Tibial nerve (tissue), 4 donors: ENCODE measurements at places on chromosomes 12 and 14. TPM values are rescaled to one million over a fixed set of nuclear protein-coding genes. Genes with fewer than 3 reads are reported as not detected.

The CCDC63 gene
- total RNA-seq, result not detected

The SINHCAF gene
- 12.4 TPM for total RNA-seq

- H3K36me3 ChIP-seq, result no peaks in the 10 kb centered on the region
- no peak overlapping the region for H3K27ac ChIP-seq
- H3K4me3 ChIP-seq, result no peak overlapping the region
- H3K27me3 ChIP-seq, result no peaks in the 10 kb centered on the region
- no peak for DNase-seq
Measured at GRCh38 chr12:110379631-110380030, 23.9 kb downstream of the ANAPC7 start.

GRCh38 chr14:31326111-31326510 lies 94.2 kb downstream of the HEATR5A start:
- H3K4me1 ChIP-seq, result no peaks in the 10 kb centered on the region
- H3K27ac ChIP-seq, result no peak overlapping the region
- H3K36me3 ChIP-seq, result peaks cover 3% of the 10 kb centered on the region
- no peak overlapping the region for H3K4me3 ChIP-seq
- no peaks in the 10 kb centered on the region for H3K27me3 ChIP-seq

DNA sequence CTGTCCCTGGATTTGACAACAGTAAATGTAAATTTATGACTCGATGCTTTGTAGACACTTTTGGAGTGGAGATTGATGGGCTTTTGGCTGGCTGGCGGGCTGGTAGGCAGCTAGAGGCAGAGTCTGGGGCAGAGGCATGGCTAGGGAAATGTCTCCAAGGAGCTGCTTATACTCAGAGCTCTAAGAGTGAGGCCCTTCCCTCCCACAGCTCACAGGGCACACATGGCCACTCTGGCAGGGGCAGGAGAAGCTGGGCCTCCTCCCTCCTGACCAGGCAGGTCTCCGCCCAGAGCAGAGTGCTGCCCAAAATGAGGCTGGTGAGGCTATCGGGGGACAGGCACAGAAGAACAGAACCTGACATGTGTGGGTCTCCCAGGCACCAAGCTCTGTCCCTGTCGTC lies 67.5 kb downstream of the GALNT16 start:
- H3K36me3 ChIP-seq, result no peaks in the 10 kb centered on the region
- no peak for DNase-seq
- H3K4me1 ChIP-seq, result no peaks in the 10 kb centered on the region
- no peak overlapping the region for H3K4me3 ChIP-seq
- no peaks in the 10 kb centered on the region for H3K27me3 ChIP-seq
- no peak overlapping the region for H3K27ac ChIP-seq

DNA sequence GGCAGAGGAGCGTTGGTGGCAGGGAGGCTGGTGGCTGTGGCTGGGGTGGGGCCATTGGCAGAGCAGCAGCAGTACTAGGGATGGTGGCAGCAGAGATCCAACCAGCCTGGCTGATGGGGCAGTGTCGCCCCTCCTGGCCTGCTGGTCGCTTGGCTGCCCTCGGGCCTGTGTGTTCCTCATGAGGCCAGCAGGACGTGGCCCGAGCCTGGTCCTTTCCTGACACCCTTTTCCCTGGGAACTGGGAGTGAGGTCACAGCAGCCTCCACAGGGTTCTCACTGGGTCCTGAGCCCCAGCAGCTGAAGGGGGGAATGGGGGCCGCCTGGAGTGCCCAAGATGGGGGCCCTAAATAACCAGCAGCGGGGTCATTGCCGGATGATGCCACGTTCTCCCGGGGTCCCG lies 46.1 kb downstream of the KIF26A start:
- DNase-seq, result no peak
- no peaks in the 10 kb centered on the region for H3K27me3 ChIP-seq
- no peak overlapping the region for H3K4me3 ChIP-seq
- no peaks in the 10 kb centered on the region for H3K36me3 ChIP-seq
- H3K27ac ChIP-seq, result no peak overlapping the region

DNA sequence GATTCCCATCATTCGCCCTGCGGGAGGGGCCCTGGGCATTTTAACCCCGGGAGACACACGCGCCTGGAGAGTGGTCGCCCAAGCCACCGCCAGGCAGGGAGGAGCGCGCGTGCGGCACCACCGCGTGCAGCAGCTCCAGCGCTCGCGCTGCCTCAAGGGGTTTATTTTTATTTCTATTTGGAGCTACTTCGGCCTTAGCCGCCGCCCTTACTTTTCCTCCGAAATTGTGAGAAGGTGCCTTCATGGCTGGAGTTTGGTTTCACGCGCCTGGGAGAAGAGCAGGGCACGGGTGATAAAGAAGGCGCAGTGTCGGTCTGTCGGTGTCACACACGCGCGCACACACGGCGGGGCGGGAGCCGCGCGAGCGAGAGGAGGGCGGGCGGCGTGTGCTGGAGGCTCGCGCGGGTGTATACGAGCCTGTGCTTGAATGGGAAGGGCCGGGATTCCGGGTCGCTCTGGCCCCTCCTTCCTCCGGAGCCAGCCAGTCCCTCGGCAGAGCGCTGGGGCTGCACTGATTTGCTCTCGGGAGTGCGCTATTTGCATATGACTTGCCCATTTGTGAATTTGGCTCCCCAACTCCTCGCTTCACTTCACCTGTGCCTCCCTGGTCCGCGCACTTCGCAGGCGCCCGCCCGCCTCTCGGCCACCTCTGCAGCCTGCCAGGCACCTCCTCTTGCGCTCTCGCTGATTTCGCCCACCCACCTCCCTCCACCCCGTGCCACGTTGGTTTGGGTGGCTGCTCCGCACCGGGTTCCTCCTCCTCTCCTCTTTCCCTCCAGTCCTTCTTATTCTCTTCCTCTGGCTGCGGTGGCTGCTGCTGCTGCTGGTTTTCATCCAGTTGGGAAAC lies 932.3 kb downstream of the DIO2 start:
- peak; percentile 39 for DNase-seq
- no peaks in the 10 kb centered on the region for H3K27me3 ChIP-seq
- H3K36me3 ChIP-seq, result no peaks in the 10 kb centered on the region

GRCh38 chr12:1618489-1618888 lies 10.5 kb upstream of the WNT5B start:
- no peaks in the 10 kb centered on the region for H3K36me3 ChIP-seq
- no peaks in the 10 kb centered on the region for H3K4me1 ChIP-seq
- no peak for DNase-seq
- no peaks in the 10 kb centered on the region for H3K27me3 ChIP-seq
- H3K4me3 ChIP-seq, result no peak overlapping the region
- H3K27ac ChIP-seq, result no peak overlapping the region

- H3K27me3 ChIP-seq, result no peaks in the 10 kb centered on the region
- no peak overlapping the region for H3K4me3 ChIP-seq
- H3K36me3 ChIP-seq, result no peaks in the 10 kb centered on the region
- no peak overlapping the region for H3K27ac ChIP-seq
- no peak for DNase-seq
Measured at GRCh38 chr14:53534841-53535240, 381.7 kb upstream of the DDHD1 start.

GRCh38 chr14:85002846-85003245 lies 527.1 kb upstream of the FLRT2 start:
- no peaks in the 10 kb centered on the region for H3K36me3 ChIP-seq
- no peaks in the 10 kb centered on the region for H3K27me3 ChIP-seq
- no peak for DNase-seq
- no peak overlapping the region for H3K27ac ChIP-seq

- no peaks in the 10 kb centered on the region for H3K4me1 ChIP-seq
- peak overlapping the region; percentile 95 for H3K27ac ChIP-seq
- peak overlapping the region; percentile 90 for H3K4me3 ChIP-seq
- no peaks in the 10 kb centered on the region for H3K36me3 ChIP-seq
- no peaks in the 10 kb centered on the region for H3K27me3 ChIP-seq
Measured at GRCh38 chr14:50560931-50561285, 963 bp downstream of the ATL1 start.

DNA sequence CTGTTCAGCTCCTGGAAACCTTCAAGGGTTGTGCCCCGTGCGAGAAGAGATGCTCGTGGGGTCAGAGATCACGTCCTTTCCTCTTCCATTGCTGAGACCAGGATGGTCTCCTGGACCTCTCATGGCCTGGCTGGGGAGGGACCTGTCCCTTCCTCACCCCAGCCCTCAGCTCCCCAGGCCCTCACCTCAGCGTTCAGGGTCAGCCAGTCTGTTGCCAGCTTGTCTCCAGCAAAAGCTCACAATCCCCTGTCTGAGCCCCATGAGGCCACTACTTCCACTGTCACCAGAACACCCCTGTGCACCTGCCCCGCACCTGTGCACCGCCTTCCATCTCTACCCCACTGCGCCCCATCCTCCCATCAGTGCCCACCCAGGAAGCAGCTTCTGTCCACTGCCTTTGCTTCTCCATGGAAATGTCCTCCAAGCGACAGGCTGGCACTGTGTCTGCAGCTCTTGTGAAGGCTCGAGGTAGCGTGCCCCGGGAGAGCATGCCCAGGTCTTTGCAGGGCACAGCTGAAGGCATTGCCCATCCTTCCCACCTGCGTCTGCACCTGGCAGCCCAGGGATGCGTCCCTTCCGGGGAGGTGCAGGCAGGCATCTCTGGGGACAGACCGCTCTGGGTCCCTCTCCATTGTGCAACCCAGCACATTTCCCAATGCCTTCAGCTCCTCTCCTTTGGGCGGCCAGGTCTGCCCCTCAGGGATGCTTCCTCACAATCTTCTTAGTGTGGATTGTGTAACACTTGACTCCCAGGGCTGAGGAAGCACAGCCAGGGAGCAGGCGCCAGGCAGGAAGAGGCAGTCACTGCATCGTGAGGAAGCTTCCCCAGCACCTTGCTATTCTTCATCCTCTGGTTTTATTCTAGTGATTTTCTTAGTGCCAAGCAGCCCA lies 179.6 kb downstream of the ADGRD1 start:
- H3K27me3 ChIP-seq, result no peaks in the 10 kb centered on the region
- H3K4me1 ChIP-seq, result peaks cover 6% of the 10 kb centered on the region
- peaks cover 26% of the 10 kb centered on the region for H3K36me3 ChIP-seq
- DNase-seq, result peak; percentile 57
